ENCODE measurements at places on chromosomes 1 and 21.

DNA sequence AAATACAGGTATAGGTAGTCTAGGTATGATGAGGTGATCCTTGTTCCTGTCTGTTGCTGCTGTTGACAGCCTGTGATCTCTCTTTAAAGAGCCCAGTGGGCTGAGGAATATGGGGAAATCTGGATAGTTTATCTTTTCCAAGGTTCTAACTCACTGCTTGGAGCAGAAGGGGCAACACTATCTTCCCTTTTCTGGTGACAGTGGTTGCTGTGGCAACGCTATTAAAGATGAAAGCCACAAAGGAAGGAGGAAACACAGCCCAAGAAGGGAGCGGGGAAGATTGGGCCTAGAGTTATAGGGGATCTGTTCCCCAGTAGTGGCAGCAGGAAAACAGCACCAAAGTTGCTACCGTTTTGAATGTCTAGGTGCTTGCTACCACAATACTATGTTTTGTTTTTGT lies 8.8 kb downstream of the PCP4L1 start:
- no peak for DNase-seq

DNA sequence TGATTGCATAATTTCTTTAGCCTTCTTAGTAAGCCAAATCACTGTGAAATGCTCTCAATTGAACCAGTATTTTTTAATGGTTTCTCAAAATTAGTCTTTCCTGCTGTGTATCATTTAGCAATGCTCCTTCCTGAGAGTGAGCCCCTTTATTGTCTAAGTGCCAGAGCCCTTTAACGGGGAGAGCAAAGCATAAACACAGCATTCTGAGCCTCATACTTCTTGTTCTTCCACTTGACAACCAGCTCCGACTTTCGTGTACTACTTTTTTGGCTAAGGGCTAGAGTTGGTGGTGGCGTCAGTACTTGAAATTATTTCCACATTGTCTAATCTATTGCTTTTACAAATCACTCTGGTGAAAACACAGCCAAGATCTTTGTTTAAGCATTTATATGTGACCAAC lies 299.0 kb downstream of the TPR start:
- no peak for DNase-seq

DNA sequence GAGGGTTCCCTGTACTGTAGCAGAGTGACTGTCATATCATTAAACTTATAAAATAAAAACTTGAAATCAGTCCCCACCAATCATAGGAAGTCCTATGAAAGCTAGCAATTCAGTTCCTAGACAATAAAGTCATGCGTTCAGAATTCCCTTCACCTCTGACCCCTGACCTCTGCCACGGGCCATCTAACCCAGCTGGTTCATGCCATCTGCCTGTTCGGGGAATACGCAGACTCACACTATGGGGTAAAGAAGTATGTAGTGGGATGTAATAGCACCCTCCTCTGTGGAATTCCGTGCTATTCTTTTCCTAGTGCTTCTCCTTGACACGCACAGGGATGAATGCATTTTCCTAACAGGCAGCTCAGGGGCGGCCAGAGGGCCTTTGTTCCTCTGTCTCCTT lies 2.1 kb downstream of the GSTM4 start:
- no peak for DNase-seq

DNA sequence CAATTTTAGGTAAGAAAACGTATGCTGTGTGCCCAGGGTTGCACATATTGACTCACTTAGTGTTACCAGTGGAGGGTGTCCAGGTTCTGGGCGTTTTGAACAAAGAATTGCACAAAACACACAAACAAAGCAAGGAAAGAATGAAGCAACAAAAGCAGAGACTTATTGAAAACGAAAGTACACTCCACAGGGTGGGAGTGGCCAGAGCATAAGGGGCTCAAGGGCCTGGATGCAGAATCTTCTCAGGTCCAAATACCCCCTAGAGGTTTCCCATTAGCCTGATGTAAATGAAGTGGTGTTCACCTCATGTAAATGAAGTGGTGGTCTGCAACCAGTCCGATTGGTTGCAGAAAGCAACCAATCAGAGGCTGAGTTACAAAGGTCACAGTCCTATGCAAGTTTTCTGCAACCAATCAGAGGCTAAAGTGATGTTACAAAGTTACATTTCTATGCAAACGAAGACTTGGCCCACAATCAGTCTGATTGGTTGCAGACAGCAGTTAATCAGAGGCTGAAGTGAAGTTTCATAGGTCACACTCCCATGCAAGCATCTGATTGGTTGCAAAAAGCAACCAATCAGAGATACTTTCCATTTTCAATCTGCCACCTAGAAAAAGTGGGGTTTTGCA lies 228.3 kb downstream of the ST6GALNAC3 start:
- no peak for DNase-seq

DNA sequence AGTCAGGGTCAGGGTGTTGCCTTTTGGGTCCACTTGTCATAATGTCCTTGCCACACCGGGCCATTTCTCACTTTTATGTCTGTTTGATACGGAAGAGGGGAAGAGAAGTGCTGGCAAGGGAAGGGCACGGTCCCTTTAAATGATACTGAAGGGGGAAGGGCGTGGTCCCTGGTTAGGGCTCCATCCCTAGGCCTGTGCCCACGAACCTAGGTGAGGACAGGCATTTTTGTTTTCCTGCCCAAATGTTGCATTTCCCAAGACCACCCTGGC lies 25.2 kb downstream of the B3GALT5 start:
- DNase-seq: no peak

DNA sequence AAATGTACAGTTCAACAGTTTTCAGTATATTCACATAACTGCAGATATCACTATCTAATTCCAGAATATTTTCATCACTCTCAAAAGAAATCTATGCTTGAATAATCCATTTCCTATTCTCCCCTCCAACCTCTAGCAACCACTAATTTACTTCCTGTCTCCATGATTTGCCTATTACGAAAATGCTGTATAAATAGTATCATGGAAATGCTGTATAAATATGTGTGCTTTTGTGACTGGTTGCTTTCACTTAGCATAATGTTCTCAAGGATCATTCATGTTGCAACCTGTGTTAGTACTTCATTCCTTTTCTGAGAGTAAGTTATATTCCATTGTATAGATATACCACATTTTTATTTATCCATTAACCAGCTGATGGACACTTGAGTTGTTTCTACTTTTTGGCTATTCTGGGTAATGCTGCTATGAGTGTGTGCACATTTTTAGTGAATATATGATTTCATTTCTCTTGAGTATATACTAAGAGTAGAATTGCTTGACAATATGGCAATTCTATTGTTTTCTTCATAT lies 115.6 kb downstream of the TNFSF18 start:
- no peak for DNase-seq

GRCh38 chr21:41367945-41368734 lies 6.3 kb downstream of the MX2 start:
- DNase-seq: no peak

- no peak for DNase-seq
Measured at GRCh38 chr1:35683012-35683411, 35.7 kb downstream of the C1orf216 start.

GRCh38 chr1:110542725-110543124 lies 23.8 kb upstream of the KCNA10 start:
- DNase-seq: no peak

GRCh38 chr1:184947497-184948256 lies 26.6 kb downstream of the NIBAN1 start:
- no peak for DNase-seq

- no peak for DNase-seq
Measured at GRCh38 chr1:205933671-205934618, 9.3 kb downstream of the SLC26A9 start.

GRCh38 chr1:236009857-236010256 lies 55.0 kb downstream of the NID1 start:
- DNase-seq: no peak

DNA sequence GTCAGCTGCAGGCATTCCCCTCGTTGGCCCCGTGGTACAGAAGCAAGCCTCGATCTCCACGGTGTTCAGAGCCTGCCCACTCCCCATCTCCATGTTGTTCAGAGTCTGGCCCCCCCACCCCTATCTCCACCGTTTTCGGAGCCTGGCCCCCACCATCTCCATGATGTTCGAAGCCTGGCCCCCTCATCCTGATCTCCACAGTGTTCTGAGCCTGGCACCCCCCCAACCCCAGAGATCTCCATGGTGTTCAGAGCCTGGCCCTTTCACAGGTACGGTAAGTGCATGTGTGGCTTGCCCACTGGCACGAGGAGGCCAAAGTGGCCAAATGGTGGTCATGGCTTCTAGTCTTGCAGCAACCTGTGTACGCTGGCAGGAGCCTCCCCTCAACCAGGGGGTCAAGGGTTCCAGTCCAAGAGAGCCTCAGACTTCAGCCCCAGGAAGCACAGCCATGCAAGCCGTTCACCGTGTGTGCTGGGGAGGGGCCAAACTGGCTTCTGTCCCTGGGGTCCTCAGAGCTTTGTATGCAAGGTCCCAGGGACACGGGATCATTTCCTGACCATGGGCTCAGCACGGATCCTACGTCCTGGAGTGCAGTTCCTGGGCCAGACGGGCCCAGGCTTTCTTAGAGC lies 13.3 kb upstream of the PCBP3 start:
- DNase-seq: no peak

DNA sequence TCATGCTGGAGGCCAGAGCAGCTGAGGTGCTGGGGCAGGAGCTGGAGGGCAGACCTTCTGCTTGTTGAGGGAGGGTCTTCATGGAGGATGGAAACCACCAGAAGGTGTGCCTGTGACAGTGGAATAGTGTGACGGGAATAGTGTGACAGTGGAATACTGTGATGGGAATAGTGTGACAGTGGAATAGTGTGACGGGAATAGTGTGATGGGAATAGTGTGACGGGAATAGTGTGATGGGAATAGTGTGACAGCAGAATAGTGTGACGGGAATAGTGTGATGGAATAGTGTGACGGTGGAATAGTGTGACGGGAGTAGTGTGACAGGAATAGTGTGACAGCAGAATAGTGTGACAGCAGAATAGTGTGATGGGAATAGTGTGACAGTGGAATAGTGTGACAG lies 325.1 kb downstream of the HHAT start:
- no peak for DNase-seq

DNA sequence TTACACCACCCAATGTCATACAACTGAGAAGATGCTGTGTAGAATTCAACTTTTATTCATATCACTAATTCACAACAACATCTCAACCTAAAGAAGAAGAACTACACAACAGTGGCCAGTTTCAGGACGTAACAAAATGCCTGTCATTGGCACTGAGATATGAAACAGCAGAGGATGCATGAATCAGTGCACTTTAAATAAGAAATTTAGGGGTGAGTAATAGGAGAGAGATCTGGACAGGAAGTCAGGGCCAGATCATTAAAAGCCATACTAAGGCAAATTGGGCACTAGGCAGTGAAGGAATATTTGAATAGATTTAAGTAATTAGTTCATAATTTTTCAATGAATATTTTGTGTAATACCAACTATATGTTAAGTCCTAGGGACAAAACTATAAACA lies 510.5 kb downstream of the PLPP3 start:
- no peak for DNase-seq

GRCh38 chr21:35394049-35394448 lies 344.9 kb upstream of the RUNX1 start:
- no peak for DNase-seq

DNA sequence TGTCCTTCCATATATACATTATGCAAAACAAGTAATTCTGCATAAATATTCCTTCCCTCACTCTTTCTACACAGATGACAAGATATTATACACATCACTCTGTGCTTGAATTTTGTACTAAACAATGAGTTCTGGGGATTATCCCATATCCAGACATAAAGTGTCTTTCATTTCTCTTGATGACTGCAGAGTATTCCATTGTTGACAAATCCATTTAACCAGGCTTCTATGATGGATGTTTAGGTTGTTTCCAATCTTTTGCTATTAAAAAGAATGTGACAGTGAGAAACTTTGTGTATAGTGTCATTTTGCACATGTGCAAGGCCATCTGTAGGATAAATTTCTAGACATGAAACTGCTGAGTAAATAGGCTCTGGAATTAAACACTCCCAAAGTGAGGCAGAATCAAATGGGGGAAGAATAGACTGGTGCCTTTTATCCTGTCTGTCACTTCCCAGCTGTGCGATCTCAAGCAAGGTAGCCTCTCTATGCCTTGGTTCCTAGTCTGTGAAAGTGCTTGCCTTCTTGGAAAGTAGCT lies 29.9 kb upstream of the ATP2B4 start:
- DNase-seq: no peak

DNA sequence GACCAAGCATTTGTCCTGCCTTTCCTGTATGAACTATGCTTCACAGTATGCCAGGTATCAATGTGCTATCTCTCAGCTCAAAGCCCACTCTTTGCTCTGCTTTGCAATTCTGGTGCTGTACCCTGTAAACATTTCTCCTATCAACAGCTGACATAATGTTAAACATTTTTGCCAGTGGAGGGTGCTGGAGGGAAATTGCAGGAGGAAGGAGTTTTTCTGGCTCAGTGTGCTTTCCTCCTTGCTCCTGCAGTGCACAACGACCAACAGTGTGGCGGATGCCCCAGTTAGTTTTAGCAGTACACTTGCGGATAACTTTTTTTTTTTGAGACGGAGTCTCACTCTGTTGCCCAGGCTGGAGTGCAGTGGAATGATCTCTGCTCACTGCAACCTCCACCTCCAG lies 67.1 kb upstream of the PTGFRN start:
- DNase-seq: no peak

DNA sequence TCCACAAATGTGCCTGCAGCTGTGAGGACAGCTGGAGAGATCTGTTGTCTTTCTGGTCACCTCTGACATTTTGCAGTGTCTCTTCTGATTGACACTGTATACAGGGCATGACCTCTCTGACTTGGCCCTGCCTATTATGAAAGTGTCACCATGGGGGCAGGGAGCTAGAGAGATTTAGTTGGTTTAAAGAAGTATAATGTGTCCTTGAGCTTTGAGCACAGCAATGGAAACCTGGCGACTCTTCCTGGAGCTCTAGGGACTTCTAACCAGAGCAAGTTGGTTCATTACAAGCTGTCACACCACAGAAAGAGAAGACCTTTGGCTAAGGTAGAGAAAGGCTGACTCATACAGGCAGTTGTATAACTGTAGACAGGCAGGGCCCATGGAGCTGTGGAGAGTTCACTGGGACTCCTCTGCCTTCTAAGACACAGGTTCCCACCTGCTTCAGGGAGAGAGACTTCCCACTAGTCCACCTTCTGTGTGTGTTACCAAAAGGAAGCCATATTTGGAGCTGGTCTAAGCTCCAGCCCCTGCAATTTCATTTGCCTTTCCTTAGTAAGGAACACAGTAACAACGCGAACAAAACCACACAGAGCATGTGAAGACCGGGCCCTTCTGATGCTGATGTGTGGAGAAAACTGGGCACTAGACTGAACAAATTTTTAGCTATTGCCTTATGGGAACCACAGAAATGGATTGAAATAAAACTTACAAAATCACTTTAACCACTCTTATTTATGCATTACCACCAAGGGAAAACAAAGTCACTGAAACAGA lies 90.5 kb upstream of the ADAR start:
- DNase-seq: no peak

GRCh38 chr1:87023326-87023725 lies 108.9 kb downstream of the HS2ST1 start:
- no peak for DNase-seq

All from NCI-H2029 treated with DMSO at 0.1 percent for 48 hours (cell line).